ENCODE measurements at places on chromosomes 13 and 19.

GRCh38 chr13:39531646-39532045 is 71.3 kb downstream of the LHFPL6 start:
- DNase-seq, result no peak

DNA sequence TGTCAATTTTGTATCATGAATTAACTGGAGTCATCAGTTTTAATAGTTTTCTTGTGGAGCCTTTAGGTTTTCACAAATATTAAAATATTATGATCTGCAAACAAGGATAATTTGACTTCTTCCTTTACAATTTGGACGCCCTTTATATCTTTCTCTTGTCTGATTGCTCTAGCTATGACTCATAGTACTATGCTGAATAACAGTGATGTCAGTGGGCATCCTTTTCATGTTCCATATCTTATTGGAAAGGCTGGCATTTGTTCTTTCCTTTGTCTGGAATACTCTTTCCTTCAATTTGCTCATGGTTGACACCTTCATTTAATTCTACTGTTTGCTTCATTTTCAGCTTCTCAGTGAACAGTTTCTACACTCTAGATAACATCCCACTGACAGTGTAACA is 1129.3 kb downstream of the SLITRK5 start:
- DNase-seq, result no peak

DNA sequence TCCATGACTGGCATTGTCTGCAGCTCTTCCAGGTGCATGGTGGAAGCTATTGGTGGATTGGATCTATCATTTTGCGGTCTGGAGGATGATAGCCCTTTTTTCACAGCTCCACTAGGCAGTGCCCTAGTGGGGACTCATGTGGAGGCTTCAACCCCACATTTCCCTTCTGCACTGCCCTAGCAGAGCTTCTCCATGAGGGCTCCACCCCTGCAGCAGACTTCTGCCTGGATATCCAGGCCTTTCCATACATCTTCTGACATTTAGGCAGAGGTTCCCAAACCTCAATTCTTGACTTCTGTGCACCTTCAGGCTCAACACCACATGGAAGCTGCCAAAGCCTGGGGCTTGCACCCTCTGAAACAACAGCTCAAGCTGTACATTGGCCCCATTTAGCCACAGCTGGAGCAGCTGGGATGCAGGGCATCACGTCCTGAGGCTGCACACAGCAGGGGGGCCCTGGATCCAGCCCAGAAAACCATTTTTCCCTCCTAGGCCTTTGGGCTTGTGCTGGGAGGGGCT is 800.2 kb upstream of the MIR17HG start:
- DNase-seq, result no peak

- DNase-seq, result no peak
Measured at GRCh38 chr13:23744315-23744714, 144.9 kb downstream of the MIPEP start.

- DNase-seq, result peak; percentile 4
Measured at GRCh38 chr19:10888421-10888866, 17.1 kb downstream of the CARM1 start.

Measured in hematopoietic multipotent progenitor cell treated with erythropoietin and hydrocortisone succinate and interleukin-3 and kit ligand, for 17 days (in vitro differentiated cells).